Activated naive CD4-positive, alpha-beta T cell treated with anti-CD3 and anti-CD28 coated beads, Interleukin-2, amount 50 U/mL, for 16 hours (primary cell): ENCODE measurements at places on chromosomes 5 and 9.

GRCh38 chr9:96293498-96294158, 8.3 kb downstream of the HSD17B3 start:
- DNase-seq: no peak

GRCh38 chr9:30677221-30677620, 1707.2 kb upstream of the ACO1 start:
- no peak for DNase-seq

DNA sequence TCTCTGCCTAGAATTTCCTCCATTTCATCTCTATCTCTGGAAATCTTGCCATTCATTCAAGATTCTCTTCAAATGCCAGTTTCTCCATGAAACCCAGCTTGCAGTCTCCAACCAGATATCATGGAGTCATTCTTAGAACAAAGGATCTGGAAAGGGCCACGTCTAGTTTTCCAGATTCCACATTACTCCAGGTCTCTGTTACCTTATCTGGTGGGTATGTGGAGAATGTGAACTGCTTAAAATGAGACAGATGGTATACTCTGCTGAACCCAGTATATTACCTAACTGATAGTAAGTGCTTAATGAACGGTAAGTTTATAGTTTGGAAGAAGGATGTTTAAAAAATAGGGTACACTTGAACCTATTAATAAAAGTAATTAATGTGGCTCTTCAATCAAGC, 52.3 kb upstream of the ZSWIM6 start:
- DNase-seq: no peak

- no peak for DNase-seq
Observed at GRCh38 chr5:76400466-76400865, 2.6 kb upstream of the IQGAP2 start.

- DNase-seq: no peak
Observed at GRCh38 chr5:131854134-131854533, 57.3 kb upstream of the FNIP1 start.

DNA sequence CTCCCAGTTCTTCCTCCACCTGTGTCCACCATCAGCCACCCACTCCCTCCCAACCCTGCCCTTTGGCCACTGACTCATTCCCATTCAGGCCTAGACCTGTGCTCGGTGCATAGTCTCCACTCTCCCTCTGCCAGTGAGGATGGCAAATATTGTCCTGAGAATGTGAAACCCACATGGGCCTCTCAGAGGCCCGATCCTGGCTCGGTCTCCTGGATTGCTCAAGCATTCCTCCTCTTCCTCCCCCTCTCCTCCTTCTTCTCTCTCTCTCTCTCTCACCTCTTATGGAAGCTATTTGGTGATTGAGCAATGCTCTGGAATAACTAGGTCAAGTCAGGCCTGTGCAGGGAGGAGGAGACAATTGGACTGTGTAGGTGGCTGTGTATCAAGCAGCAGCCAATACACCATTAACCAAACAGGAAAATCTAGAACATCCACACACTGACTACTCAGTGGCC, 99.9 kb downstream of the KLF4 start:
- no peak for DNase-seq

- no peak for DNase-seq
Observed at GRCh38 chr5:39520232-39520572, 95.4 kb upstream of the DAB2 start.

DNA sequence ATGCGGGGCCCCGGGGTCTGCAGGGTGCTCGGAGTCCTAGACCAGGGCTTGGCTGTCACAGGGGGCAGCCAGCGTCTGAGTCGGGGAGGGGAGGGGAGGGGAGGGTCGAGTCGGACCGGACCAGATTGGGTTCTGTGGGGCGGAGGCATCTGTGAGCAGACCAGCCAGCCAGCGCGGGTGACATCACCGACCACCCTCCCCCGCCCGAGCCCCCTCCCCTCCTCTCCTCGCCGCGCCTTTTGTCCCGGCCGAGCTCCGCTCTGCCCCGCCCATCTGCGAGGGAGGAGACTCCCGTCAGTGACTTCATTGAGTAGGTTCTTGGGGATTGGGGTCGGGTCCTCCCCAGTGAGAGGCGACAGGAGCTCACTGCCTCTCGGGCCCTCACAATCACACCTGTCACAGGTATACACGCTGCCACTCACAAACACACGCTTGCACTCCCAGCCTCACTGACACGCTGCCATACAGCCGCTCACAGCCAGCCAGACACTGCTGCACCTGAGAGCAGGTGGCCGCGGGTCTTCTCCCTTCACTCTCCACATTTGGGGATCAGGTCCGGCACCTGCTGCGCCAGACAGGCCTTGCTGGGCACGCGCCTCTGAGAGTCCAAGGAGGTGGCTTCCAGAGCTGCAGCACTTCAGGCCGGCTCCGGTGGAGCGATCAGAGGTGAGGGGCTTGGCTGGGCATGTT, 546 bp downstream of the DNAJB5 start:
- peak; percentile 49 for DNase-seq

DNA sequence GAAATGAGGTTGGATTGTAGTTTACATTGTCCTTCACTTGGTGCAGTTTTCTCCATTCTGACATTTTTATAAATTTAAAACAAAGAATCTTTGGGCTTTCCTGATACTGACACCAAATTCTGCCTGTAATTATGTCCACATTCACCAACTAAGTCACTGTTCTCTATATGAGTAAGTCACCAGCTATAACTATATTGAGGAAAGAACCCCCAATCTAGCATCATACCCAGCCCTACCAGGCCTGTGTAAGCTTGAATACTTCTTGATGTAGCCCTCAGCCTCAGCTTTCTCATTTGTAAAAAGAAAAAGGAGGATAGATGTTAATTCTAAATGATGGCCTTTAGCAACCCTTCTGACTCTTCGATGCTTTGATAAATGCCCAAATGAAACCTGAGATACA, 112.7 kb upstream of the FST start:
- DNase-seq: no peak

- DNase-seq: no peak
Observed at GRCh38 chr9:14812806-14813205, 90.3 kb upstream of the CER1 start.

DNA sequence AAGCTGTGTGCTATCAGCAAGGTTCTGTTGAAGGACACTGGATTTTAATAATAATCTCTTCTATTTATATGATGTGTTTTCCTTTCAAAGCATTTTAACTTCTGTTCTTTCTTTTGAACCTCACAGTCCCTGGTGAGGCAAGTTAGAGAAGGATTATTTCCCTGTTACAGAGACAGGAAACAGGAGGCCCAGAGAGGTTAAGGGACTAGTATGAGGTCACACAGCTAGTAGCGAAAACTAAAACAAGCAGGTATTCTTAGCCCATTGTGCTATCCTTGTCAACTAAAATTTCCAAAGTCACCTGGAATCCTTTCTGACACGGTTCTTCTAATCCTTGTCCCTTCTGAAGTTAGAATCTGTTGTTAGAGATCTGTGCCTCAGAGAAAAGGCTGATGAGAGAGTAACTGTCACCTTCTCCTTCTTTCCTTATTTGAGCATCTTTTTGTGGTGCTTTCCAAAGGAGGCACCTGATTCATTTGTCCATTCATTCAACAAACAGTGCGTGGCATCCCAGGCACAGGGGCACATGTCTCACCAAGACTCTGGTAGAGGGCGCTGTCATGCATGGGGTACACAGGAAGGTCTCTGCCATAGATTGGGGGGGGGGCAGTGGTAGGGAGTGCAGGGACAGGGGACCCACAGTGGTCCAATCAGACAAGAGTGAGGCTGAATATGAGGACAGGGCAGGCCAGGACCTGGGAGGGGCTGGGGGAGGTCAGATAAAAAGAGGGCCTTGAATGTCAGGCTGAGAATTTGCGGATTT, 61.5 kb downstream of the CRB2 start:
- no peak for DNase-seq

- DNase-seq: no peak
Observed at GRCh38 chr9:125549891-125550885, 156.8 kb downstream of the MAPKAP1 start.

DNA sequence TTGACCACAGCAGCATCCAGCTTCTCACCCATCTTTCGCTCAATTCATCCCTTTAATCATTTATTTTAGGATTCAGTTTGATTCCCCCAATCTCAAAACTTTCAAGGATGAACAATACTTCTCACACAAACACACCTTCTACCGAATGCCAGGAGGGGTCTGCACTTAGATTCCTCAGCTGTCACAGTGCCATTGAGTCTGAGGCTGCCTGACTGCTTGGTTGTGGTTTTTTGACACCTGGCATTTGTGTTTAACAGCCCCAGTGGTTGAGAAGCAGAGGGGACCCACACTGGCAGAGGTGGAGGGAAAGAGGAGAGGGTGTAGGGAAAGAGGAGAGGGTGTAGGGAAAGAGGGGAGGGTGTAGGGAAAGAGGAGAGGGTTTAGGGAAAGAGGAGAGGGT, 54.9 kb downstream of the PALM2AKAP2 start:
- DNase-seq: no peak

- DNase-seq: no peak
Observed at GRCh38 chr5:76782444-76782843, 36.4 kb upstream of the F2RL1 start.

GRCh38 chr9:119179701-119180100, 189.5 kb downstream of the BRINP1 start:
- no peak for DNase-seq

DNA sequence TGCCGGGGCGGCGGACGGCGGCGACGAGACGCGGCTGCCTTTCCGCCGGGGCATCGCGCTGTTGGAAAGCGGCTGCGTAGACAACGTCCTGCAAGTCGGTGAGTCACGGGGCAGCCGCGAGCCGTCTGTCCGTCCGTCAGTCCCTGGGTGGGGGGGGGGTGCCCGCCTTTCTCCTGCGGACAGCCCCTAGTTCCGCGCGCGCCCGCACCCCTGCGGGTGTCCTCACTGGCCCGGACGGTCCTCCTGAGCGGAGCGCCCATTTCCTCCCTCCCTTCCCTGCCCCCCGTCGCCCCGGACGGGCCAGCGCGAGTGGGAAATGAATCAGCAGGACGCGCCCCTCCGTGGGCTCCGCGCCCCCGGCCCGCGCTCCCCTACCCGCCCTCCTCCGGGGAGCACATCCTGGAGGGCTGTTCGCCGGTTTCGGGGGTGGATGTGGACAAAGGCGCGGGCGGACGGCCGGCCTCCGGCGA, 828 bp downstream of the ZSWIM6 start:
- DNase-seq: peak; percentile 29

- DNase-seq: no peak
Observed at GRCh38 chr5:146006470-146007190, 70.3 kb downstream of the SH3RF2 start.

GRCh38 chr9:104885818-104886709, 41.9 kb downstream of the ABCA1 start:
- no peak for DNase-seq

DNA sequence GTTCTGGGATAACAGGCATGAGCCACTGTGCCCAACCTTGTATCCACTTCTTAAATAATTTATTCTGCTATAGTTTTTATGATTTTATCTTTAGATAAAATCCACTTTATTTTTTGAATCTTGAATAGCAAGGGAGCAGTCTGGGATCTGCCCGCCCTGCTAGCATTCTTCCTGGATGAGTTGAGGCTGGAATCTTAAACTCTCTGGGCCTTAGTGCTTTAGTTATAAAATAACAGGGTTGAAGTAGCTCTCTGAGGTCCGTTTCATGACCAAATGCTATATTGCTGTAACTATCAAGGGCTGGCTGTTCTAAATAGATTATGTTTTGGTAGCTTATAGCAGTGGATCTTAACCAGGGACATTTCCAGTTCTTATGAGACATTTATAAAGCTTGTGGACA, 20.8 kb downstream of the ACER2 start:
- DNase-seq: no peak

GRCh38 chr5:10555277-10555684, 8.6 kb upstream of the ANKRD33B start:
- no peak for DNase-seq

GRCh38 chr9:70318002-70318401, 59.2 kb downstream of the SMC5 start:
- DNase-seq: no peak

DNA sequence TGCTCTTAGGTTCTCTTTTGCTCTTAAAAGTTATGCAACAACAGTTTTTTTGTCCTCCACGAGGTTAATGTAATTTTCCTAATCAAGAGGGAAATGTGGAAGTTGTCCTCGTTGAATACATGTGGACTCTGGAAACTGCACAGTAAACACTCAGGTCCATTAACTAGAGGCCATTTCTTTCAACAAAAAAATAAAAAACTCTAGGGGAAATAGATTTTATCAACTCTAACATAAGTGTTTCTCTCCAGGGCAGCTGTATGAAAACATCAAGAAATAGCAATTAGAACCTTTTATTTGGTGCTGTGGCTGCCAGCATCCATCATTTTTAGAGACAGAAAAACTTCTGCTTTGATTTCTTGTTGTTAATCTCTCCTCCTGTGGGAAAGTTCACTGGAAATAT, 288.6 kb downstream of the ICE1 start:
- no peak for DNase-seq

- no peak for DNase-seq
Observed at GRCh38 chr5:14597080-14597479, 15.5 kb downstream of the OTULINL start.

DNA sequence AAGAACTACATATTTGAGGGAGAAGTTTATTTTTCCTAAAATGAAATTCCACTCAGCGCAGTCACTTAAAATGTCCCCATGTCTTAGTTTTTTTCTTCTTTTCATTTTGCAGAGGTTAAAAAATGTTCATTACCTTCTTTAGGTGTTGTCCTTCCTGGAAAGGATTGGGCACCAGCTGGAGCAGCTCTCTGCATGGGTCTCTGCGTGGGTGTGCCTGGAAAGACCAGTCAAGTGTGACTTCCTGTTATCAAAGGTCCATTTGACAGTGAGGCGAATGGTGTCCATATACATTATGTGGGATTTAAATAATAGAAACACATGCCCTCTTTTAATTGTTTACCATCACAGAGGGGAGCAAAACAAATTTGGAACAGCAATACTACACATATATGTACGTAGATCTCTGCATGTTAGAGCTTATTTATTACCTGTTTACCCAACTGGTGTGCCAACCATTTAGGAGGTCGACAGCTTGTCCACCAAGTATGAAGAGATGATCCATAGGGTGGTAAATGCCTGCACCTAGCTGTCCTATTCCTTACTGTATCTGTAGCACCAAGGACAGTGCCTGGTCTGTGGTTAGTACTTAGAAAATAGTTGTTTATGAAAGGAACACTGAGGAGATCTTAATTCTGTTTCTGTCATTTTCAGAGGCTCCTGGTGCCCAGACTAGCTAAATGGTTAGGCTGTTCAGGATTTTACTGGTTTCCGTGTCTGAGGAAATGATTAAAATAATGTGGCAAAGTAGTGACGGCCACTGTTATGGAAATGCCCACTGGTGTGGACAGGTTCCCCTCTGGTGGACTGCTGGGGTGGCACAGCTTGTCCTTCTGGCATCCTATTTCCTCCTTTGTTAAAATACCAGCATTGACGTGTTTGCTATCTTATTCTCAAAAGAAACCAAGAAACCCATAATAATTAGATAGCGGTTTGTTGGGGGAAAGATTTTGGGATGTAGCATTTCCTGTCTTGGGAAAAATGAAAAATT, 200.4 kb downstream of the MAST4 start:
- no peak for DNase-seq

DNA sequence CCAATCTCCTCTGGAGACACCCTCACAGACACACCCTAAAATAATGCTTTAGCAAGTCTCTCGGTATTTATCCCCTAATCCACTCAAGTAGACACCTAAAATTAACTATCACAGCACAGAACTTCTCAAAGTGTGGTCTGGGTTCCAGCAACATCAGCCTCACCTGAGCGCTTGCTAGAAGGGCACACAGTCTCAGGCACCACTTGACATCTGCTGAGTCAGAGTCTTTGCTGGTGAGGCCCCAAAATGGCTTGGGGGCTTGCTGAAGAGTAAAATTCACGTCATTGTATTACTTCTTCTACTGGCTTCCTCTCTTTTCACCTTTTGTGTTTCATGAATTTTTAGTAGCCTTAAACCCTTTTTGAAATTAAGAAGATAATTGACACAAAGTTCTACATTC, 9.0 kb downstream of the FOXB2 start:
- DNase-seq: no peak

GRCh38 chr9:113580041-113580953, 116.8 kb downstream of the RGS3 start:
- DNase-seq: peak; percentile 66
